K562 (cell line): ENCODE measurements at places on chromosomes 6 and 20. TPM values are rescaled to one million over a fixed set of nuclear protein-coding genes. Genes with fewer than 3 reads are reported as not detected.

DNA sequence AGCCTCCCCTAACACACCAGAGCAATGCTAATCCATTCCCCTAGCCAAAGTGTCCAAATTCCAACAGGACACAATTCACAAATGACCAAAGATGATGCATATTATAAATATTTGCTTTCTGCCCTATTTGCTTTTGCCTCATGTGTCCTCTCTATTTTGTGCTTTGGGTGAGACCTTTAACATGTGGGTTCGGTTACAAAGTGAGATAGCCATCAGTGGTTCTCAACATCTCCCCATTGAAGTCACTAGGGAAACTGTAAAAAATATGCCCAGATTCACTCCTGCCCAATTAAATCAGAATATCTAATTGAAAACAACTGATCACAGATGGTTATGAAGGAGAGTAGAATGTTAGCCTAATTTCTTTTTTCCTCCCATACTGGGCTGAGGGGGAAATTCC is 159.2 kb downstream of the MTFR2 start:
- DNase-seq: no peak

- no peak for DNase-seq
These were observed 33.3 kb downstream of the BLOC1S5 start for GRCh38 chr6:8030920-8031319.

Gene ARHGAP40
- not detected in 2 replicates for total RNA-seq

Gene GPX5
- total RNA-seq: not detected in 2 replicates

DNA sequence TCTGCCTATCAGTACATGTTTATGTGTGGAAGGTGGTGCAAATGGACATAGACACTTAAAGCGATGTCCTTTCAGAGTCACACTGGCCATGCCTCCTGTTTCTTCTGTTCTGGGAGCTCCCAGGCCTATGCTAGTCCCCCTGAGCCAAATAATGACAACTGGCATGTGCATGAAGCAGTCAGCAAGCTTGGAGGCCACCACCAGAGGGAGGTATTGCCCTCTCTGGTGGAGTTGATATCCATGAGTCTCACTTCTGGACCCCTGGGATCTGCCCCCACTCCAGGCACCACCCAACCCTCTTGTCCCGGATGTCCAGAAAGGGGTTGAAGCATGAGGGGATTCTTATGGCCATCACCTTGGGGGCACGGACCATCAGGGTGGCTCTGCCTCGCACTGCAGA is 172.2 kb downstream of the AIG1 start:
- peak; percentile 58 for DNase-seq

DNA sequence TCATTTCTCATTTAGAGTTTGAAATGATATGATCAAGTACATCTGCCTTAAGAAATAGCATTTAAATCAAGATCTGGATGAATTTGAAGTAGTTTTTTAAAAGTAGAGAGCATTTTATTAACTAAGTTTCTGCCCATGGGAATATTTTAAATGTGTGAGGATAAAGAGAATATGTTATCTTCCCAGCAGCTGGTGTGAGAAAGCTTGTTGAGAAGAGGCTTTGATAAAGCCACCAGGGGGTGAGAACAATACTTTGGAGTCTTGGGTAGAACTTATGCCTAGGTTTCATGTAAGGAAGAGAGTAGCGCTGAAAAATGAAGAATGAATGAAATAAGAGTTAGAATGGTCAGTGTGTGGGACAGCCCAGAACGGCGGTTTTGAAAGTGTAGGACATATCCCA is 190.2 kb downstream of the GRM1 start:
- no peak for DNase-seq

DNA sequence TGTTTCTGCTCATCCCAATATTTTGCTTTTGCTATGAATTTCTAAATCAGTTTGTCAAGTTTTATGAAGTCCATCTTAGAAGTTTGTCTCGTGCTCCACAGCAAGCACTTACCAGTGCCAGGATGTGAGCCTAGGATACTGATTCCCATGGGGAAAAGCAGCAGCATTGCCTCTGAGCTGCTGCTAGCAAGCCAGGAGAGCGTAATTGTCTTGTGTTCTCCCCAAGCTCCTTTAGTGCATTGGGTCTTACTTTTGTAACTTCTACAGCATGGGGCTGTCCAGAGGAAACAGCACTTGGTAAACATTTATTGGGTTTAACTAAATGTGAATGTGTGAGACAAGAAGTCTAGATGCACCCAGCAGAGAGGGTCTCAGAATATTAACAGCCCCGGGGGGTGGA is 76.1 kb downstream of the RNF182 start:
- no peak for DNase-seq

DNA sequence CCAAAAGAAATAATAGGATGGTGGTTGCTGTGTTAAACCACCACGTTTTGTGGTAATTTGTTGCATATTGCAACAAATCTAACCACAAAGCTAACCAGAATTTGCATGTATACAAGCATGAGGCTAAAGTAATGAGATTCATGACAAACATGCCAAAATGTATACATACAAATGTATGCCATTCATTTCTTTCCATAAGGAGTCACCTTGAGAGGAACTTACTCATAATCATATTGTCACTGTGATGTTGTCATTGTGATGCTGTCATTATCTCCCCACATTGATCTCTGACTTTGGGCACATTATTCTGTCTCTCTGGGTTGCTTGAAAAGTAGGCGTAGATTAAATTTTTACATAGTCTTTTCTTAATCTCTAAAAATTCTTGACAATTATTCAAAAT is 886.8 kb upstream of the FLRT3 start:
- DNase-seq: no peak

GRCh38 chr6:24991810-24992467 is 56.2 kb upstream of the RIPOR2 start:
- DNase-seq: peak; percentile 60

Gene NKX2-4
- total RNA-seq: not detected in 2 replicates

GRCh38 chr20:38395165-38395564 is 40.0 kb downstream of the SNHG17 start:
- DNase-seq: no peak

GRCh38 chr6:52014391-52014790 is 73.0 kb downstream of the PKHD1 start:
- DNase-seq: no peak

- DNase-seq: no peak
These were observed 553.8 kb upstream of the PTCHD4 start for GRCh38 chr6:48664826-48665225.

DNA sequence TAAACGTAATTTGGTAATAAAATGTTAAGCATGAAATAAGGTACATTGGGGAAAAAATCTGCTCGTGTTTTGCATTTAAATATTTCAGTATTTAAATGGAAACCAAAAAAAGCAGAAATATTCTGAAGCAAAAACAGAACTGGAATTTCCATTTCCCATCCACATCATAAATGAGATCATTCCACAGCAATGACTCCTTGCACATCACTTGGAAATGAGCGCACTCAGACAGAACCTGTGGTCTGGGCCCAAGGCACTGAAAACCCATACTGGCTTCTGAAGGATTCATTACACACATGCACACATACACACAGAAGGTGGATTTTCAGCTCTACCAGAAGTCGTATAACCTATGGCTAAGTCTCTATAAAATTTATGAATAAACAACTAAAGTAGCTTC is 174.8 kb downstream of the IBTK start:
- DNase-seq: no peak

DNA sequence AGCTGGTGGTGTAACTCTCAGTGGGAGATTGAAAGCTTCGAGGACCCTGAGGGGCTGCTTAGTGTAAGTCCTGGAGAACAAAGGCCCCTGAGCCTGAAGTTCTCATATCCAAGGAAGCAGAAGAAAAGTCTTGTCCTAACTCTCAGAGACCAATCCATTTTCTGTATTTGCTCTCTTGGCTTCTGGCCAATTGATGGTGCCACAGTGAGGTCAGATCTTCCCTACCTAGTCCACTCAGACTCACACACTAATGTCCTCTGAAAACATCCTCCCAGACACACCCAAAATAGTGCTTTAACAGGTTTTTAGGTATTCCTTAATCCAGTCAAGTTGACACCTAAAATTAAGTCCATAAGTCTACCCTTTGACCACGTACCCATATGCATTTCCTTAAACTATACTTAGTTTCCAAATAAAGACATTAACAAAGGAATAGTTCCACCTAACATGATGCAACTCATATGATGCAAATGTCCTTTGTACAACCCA is 29.4 kb downstream of the ZNF292 start:
- no peak for DNase-seq
